AG04449 (cell line): ENCODE measurements at places on chromosomes 16 and 17.

- DNase-seq = no peak
These were observed 27.1 kb downstream of the NUDT7 start for GRCh38 chr16:77749415-77749814.

GRCh38 chr16:88811769-88812512 lies at the start of gene APRT:
APRT (minus strand) TSS chr16:88811928; CDS start chr16:88811899, 29 bp downstream.
- DNase-seq = peak; percentile 52

GRCh38 chr16:12320298-12320706 lies 343.8 kb downstream of the SNX29 start:
- DNase-seq = peak; percentile 46

DNA sequence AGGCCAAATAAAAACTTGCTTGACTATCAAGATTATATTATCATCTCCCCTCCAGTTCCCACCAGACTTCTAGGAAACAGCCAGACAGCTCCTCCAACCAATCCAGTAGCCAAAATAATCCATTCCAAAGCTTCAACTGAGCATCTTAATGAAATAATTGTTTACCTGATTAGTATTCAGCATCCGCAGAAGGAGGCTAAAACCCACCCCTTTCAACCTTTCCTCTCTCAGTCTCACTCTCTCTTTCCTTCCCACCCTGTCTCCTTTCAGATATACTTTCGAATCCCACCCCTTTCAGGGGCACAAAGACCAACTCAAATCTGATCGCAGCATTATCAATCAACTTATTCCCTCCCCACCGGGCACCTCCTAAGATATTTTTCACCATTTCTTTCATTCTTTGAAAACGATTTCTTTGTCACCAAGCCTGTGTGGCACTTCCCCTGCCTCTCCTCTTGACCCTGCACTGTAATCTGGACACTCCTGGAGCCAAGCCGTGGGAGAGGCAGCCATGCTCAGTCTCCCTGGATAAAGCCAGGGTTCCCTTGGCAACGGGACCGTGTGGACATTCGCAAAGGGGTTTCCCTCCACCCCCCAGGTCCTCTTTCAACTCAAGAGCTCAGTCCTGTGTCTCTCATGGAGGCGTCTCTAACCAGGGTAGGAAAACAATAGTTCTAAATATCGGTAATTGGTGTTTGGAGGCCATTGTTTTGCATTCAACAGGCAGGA lies at the start of gene ANKFN1:
Gene ANKFN1, plus strand, starts transcription at position 602 of the 729 bp plus-strand sequence. CDS start 59,193 bp downstream, outside the sequence.
- no peak for DNase-seq

DNA sequence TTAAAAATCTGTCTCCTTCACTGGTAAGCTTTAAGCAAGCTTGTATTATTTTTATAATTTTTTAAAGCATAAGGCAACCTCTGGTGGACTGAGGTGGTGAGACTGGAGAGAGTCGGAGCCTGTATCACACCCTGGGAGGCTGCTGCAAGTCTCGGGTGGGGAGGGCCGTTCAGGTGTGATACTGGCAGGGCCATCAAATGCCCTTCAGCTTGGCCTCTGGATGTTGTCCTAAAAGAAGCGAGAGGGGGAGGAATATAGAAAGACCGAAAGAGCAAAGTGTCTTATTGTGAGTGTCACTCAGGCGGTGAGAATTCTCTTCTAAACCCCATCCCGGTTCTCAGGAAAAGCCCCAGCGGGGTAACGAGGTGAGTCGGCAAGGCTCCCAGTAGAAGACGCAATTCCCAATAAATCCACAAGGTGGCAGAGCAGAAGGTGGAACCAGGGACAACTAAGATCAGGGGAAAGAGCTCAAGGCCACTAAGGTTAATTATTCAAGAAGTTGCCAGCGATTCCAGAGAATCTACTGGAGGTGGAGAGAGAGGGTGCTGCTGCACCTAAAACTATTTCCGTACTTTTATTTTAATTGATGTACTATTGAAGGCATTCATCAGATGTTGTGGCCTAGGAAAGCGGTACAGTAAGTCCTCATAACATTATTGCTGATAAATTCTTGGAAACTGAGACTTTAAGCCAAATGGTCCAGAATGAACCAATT lies 14.1 kb downstream of the C17orf67 start:
- no peak for DNase-seq

DNA sequence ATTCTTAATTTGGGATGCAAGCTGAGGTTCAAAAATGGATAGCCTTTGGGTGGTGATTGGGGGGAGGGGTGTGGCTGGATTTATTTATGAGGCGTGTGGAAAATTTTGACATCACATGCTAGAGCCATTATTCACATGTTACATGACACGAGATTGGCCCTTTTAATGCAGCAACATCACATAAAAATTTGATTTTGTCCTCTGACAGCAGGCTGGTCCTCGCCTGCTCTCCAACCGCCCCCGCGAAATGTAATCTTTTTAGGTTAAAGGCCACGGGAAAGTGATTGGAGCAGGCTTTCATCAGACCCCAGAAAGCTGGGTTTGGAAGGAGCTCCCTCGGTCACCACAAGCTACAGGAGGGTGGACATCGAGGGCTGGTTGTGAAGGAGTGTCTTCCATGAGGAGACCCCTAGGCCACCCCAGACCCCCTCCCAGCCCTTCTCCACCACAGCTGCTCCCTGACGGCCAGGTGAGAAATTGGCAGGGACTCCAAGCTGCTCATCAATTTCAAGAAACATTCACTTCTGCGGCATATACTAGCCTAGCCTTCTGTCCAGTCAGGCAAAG lies 502.7 kb upstream of the PSMD7 start:
- no peak for DNase-seq

- no peak for DNase-seq
These were observed 363.4 kb downstream of the C16orf95 start for GRCh38 chr16:86953631-86954391.

DNA sequence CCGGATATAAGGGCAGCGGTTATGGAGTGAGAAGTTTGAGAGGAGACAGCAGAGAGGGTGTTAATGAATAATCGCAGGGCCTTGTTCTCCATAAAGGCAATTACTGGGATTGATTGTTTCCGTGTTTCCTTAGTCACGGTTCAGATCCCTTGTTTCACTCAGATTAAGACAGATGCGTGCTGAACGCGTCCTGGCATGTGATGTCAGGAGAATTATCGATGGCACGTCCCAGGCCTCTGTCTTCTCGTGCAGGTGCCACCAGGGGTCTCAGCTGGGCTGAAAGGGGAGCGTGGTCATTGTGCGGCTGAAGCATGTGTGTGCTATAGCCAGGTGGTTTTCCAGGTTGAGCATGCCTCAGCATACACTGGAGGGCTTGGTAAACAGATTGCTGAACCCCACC lies 142.4 kb upstream of the NOL11 start:
- DNase-seq = no peak

- no peak for DNase-seq
These were observed 61.5 kb downstream of the RBFOX3 start for GRCh38 chr17:79549141-79549915.

DNA sequence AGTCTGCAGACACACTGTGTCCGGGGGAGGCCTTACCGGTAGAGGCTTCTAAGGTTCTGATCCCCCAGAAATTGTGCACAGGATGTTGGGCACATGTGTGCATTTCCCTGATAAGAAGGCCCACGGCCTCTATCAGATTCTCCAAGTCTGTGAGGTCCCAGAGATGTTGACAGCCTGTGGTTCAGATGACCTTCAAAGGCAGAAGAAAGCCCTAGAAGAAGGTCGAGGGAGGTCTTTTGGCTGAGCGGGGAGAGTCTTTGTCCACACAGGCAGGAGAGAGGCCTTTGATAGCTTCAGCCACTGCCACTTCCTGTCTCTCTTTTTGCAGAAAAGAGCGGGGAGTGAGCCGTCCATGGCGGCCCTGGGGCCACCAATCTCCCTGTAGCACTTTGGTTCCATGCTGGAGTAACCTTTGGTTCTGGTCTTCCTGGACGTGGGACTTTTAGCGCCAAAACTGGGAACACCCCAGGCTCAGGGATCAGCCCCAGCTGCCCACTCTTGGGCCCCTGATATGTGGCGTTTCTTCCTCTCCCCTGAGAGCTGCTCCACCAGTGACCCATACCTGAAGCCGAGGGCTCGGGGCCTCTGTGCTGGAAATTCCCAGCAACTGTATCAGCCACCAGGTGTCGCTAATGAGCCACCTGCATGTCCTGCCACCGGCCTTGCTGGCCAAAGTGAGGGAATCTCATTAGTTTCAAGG lies 28.1 kb upstream of the LGALS9 start:
- no peak for DNase-seq
